Hematopoietic multipotent progenitor cell treated with erythropoietin and hydrocortisone succinate and interleukin-3 and kit ligand, for 4 days (in vitro differentiated cells): ENCODE measurements at places on chromosomes 4 and X.

DNA sequence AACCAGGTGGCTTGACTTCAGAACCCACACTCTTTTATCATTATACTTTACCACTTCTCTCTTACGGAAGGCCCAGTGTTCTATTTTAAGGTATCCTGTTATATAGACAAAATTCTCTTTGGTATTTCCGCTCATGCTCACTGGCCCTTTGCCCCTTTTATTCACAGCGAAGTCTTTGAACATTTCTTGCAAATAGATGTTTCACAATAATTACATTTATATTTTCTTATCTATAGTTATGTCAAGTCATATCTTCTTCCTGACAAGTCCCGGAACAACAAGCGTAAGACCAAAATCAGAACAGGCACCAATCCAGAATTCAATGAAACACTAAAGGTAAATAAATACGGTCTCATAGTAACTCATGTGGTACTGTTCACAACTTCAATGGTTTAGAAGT, 102.0 kb downstream of the SYTL5 start:
- DNase-seq, result no peak

DNA sequence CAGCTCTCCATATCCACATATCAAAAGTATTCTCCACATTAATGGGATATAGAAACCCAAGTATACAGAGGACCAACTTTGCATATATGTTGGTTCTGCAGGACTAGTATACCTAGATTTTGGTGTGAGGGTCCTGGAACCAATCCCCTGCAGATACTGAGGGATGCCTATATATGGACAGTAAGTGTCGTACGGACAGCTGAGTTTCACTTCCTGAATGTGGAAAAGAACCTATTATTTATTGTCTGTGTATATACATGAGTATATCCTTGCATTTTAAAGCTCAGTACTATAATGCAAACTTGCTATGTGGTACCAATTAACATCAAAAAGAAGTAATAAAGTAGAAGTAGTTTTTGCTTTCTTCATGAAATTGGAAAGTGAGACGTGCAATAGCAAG, 101.9 kb downstream of the FBXW7 start:
- DNase-seq, result no peak

- no peak for DNase-seq
These were observed 92.6 kb downstream of the FRYL start for GRCh38 chr4:48687313-48688051.

- DNase-seq, result no peak
These were observed 1052.1 kb upstream of the PCDH10 start for GRCh38 chr4:132097041-132097440.

DNA sequence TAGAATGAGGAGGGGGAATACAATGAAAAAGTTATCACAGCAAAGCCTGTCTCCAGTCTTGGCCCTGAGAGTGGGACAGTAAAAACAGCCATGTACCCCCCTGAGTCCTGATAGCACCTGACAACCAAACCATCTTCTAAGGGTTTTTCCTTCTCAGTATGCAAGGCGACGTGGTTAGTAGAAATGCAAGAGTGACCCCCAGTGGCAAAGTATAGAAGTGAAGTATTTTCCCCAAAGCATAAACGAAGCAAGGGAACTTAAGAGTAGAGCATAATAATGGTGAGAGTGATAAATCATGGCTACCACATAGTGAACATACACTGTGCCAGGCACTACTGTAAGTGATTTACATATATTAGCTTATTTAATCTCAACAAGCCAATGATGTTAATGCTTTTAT, 52.8 kb downstream of the FAM47C start:
- peak; percentile 52 for DNase-seq

- DNase-seq, result peak; percentile 78
These were observed 41.6 kb upstream of the ACSL4 start for GRCh38 chrX:109774706-109775105.

- no peak for DNase-seq
These were observed 100.0 kb downstream of the LARP1B start for GRCh38 chr4:128161138-128161537.

GRCh38 chrX:33385546-33385945, 174.2 kb upstream of the DMD start:
- DNase-seq, result no peak

DNA sequence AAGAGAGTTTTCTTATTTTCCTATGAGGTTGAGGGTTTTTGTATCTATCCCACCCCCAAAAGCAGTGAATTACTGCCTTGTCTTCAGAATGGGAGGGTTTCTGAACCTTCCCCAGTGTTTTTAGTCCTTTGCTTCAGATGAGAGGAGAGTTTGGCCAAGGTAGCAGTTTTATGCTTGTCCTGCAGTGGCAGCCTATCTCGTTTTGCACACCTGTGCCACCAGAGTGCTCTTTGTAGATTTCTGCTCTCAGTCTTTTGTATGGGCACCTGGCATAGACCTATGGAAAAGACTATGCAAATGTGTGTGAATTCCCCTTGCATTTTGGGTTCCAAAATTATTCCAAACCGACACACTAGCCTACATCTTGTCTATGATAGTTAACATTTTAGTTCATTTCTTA, 5.8 kb downstream of the TBC1D19 start:
- DNase-seq, result no peak

GRCh38 chrX:9211269-9211668, 177.3 kb upstream of the FAM9B start:
- DNase-seq, result no peak

DNA sequence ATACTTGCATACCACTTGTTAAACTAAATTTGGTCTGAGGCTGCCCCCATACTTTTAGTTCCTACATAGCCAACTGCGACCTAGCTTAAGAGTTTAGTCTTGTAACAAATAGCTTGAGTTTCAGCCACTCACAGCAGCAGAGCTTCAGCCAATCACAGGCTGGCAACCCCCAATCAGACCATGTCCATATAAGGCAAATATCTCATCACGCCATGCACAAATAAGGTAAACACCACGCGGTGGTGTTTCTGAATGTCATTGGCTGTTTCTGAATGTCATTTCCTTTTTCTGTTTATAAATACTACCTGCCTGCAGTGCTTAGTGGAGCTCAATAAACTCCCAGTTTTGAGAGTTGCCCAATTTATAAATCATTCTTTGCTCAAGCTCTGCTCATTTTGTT, 143.1 kb upstream of the MAD2L1 start:
- DNase-seq, result no peak

DNA sequence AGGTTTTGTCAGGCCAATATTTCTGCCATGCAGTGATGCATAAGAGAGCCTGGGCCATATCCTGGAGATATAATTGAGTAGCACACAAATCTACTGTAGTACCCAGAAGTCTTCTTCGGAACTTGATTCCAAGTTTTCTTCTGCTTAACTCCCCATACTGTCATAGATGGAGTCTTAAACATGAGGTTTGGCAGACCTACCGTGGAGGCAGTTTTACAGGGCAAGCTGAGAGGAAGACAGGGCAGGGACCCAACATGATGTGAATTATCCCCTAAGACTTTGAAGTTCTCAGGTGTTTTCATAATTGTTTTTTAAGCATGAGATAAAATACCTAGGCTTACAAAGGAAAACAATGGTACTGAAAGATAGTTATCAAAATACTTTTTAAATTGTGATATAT, 18.2 kb downstream of the NHSL2 start:
- no peak for DNase-seq

- no peak for DNase-seq
These were observed 137.0 kb downstream of the AMMECR1 start for GRCh38 chrX:110180928-110181310.

- no peak for DNase-seq
These were observed 436.5 kb upstream of the FTHL17 start for GRCh38 chrX:31508338-31508737.

- DNase-seq, result peak; percentile 90
These were observed 48.0 kb upstream of the TRIM2 start for GRCh38 chr4:153156263-153156662.

GRCh38 chr4:99885063-99885664, 9.1 kb downstream of the LAMTOR3 start:
- DNase-seq, result peak; percentile 79
